ENCODE measurements at places on chromosomes 2 and 18.

- no peak for DNase-seq
Observed at GRCh38 chr2:20499387-20499786, 52.5 kb downstream of the RHOB start.

GRCh38 chr2:241240320-241241004 lies 52.0 kb downstream of the ANO7 start:
- DNase-seq = no peak

- DNase-seq = no peak
Observed at GRCh38 chr18:78589916-78590437, 389.6 kb upstream of the SALL3 start.

GRCh38 chr18:62838475-62839098 lies 123.2 kb downstream of the PHLPP1 start:
- no peak for DNase-seq

- DNase-seq = no peak
Observed at GRCh38 chr18:49890041-49890440, 76.7 kb upstream of the ACAA2 start.

- DNase-seq = no peak
Observed at GRCh38 chr2:206457188-206457634, 13.9 kb downstream of the ADAM23 start.

GRCh38 chr2:166700079-166700478 lies 188.2 kb upstream of the XIRP2 start:
- DNase-seq = no peak

DNA sequence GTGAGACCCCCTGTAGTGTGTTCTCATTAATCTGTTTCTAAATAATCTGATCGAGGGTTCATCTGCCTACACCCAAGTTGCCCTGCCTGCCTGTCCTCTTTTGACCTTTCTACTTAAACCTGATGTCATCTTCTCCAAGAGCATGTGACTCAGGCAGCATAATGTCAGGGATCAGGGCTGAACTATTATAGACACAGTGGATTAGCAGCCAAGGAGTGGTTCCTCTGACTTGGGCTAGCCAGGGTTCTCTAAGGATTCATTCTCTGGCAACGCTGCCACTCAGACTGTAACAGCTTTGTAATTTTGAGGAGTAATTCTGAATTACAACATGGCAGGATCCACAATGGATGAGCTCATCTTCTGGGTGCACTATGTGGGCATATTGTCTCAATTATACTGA lies 124.0 kb downstream of the MDH1 start:
- no peak for DNase-seq

DNA sequence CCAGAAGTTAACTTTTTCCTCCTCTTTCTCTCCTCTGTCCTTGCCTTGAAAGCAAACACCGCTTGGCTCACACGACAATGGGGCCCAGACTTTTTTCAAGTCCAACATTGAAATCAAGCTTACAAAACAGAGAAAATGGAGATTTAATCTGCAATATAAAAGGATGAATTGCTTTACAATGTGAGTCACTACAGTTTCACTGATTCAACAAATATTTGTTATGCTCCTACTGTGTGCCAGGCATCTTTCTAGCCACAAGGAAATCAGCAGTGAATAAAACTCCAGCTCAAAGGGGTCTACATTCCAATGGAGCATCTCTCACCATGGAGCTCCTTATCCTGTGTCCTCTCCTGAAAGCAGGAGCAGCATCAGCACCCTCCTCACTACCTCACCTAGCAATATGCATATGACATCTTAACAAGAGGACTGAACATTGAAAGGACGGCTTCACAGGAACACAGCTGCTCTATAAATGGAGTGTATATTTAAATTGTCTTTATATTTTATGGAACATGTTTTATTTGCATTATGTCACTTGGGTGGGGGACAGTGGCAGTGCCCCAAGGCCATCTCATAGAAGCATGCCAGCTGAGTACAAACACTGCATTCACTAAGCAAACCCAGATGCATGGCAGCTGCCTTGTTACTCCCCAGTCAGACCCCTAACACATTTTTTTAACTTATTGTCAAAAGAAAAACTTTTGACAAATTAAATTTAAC lies 39.5 kb downstream of the PKDCC start:
- no peak for DNase-seq

- no peak for DNase-seq
Observed at GRCh38 chr2:62038975-62039771, 133.7 kb downstream of the COMMD1 start.

DNA sequence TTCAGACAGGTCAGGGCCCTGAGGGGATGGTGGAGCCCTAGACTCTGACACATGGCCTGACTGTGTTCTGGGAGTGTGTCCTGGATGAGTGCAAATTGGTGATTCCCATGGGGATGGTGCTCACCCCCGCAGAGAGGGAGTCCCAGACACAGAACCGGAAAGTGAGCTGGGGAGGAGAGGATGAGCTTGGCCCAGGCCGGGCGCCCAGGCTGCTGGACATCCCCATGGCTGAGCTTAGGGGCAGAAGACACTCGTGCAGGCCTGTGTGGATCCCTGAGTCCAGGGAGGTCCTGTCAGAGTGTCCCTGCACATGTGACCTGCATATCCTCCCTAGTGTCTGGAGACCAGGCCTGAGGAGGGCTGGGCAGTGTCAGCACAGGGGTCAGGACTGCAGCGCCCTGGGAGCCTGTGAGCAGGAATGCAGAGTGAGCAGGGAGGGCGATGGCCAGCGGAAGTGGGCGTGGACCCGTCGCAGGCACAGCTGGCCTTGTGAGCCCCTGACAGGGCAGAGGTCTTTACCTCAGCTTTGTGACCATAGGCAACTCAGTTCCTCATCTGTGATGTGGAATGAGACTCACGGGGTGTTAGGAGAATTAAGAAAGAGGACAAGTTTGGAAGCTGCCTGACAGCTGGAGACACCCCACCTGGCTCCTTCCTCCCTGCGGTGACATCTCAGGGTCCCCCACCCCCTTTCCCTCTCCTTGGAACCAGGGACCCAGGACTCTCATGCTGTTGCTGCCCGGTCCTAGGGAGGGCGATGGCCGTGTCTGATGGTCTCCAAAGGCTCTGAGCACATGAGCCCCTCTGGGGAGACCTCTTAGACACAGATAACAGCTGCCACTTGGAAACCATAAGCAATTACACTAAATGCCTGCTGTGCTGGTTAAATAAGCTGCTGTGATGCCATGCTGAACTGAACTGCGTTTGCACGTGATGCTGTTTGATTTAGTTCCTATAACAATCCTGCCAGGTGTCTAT lies 62.6 kb upstream of the HS6ST1 start:
- no peak for DNase-seq

DNA sequence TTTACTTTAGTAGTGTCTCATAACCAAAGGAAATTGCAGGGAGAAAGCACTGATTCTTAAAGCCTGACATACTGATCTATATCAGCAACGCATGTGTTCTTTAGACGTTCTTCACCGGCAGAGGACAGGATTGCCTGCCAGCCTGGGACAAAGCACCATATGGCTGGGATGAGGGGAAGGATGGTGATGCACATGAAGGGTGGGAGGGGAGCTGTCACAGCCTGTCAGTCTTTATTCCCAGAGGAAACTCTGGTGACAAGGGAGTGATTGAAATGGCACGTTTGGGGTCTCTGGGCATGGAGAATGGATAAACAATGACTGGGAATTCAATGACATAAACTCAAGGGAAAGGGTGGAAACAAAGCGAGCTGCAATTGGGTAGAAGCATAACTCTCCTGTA lies 808.1 kb downstream of the DCC start:
- no peak for DNase-seq

GRCh38 chr18:69172046-69172445 lies 228.6 kb upstream of the DOK6 start:
- DNase-seq = no peak

GRCh38 chr2:18824325-18824790 lies 235.0 kb upstream of the NT5C1B start:
- DNase-seq = no peak

- no peak for DNase-seq
Observed at GRCh38 chr2:177207101-177207500, 5.5 kb upstream of the HNRNPA3 start.

DNA sequence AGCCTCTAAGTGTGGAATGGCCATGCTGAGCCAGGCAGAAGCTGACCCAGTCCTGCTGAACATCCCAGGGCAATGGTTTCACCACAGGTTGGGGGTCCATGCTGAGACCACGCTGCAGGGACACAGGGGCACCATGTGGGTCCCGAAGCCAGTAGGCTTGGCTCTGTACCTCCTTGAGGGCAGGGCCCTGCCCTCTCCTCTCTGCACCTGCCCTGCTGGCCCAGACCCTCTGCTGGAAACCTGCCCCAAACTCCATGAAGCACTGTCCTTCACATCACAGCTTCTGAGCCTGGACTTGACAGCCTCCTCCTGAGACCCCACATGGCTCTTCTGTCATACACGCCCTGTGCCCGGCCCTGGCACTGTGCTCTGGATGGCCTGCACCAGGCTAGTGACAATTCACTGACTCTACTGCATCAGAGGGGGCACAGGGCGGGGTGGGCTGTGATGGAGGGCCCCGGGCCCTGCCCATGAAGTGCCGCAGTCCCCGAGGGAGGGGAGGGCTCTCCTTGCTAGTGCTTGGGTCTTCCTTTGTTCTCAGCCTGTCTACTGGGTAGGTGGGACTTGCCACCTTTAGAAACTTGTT lies 24.7 kb downstream of the HS6ST1 start:
- no peak for DNase-seq

Data from stimulated activated CD8-positive, alpha-beta memory T cell treated with anti-CD3 and anti-CD28 coated beads, Interleukin-4, amount 100 ng/mL, for 1 hour (primary cell).